ENCODE measurements at places on chromosomes 4 and X.

GRCh38 chr4:141410839-141411238 is 190.1 kb downstream of the ZNF330 start:
- DNase-seq, result no peak

DNA sequence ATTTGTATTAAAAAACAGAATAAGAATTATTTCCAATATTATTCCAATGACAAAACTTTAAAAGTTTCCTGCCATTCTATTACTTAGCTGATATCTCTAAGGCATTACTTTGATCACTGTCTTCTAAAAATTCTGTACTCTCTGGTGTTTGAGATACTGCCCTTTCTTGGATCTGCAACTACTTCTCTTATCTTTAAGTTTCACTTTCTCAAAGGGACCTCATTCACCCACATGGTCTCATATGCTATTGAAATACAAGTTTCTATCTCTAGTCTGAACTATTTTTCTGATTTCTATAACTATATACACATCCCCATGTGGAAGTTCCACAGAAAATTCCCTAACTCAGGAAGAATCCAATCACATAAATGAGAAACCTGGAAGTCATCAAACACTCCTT is 22.2 kb downstream of the TMPRSS11E start:
- no peak for DNase-seq

GRCh38 chr4:167987285-167987684 is 105.1 kb upstream of the ANXA10 start:
- no peak for DNase-seq

DNA sequence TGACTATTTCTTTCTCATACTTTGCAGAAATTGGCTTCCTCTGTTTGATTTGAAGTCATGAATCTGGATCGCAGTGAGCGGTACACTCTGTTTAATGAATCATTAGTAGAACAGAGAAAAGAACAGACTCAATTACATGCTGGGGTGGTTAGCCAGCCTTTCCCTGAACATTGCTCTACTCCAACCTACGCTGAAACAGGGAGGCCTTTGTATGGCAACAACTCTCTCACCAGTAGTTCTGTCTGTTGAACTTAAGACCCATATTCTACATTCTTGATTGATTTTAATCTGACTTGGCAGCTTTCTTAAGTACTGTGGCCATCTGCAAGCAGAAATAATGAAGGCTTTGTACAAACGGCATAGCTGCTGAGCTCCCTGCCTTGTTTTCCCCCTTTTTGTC is 19.0 kb upstream of the AP1S2 start:
- no peak for DNase-seq

DNA sequence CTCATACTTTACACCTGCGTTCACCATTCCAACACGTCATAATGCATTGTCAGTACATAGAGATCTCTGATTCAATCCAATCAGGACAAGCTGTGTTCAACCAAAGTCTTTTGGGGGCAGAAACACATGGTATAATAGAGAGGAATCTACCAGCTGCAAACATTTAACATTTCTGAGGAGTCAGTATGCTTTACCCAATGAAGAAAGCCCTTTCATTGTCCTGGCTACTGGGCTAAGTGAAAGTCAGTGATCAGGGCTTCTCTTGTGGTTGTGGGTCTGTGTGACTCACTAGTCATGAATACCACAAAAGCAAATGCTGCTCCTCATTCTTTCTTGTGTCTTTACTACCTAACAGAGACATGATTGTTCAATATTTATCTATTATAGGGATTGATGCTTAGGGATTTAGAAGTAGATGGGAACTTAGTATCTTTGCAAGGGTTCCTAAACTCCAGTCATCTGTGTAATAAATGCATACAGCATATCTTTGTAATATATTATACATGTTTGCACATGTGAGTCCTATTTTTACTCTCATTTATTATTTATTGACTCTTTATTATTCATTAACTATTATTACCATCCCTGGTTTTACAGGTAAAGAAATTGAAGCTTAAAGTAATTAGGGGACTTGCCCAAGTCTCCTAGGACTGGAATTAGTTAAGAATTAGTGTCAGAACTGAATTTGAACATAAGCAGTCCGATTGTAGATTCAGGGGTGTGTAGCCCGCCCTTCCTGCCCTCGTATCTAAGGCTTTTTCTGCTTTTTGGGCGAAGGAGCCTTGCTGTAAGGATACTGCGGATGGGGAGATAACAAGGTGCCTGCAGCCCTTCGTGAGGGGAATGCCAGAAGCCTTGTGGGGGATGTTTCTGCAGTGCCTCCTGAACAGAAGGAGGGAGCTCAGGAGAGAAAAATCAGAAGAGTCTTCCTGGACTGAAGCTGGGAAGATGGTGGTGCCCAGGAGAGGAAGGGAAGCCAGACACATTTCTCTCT is 353.1 kb upstream of the BOD1L1 start:
- no peak for DNase-seq

DNA sequence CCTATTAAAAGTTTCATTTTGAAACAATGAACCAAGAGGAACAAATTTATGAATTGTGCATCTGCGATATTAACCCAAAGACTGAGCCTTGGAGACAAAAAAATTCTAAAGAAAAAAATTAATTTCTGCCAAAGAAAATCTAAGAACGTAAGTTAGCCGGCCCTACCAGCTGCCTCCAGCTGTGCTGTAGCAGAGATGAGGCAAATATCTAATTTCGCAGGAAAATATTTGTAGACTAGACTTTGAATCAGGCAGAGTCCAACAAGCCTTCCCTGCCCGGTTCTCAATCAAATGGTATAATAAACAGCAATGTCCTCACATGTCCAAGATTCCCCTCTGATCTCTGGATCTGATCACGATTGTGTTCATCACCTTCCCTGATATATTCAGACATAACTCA is 21.2 kb upstream of the SMIM20 start:
- DNase-seq, result no peak

DNA sequence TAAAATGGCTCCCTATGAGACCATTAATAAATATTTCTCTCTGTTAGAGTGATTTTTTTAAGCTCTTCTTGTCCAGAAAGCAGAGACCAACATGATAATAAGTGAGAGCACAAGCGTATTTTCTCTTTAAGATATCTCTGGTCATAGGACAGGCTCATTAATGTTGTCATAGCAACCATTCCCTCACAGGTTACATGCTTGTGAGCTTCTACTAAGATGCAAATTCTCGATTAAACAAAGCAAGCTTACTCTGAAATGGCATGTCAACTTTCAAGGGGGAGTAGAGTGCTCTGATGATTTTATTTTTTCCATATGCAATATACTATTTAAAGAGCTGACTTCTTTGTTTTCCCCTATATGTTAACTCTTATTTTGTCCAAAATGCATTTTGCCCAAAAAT is 487.2 kb upstream of the LCORL start:
- no peak for DNase-seq

GRCh38 chr4:1053080-1053661 is 41.7 kb downstream of the FGFRL1 start:
- no peak for DNase-seq

GRCh38 chr4:169818063-169818679 is 60.4 kb upstream of the HPF1 start:
- DNase-seq, result no peak

- DNase-seq, result no peak
These were observed 73.9 kb upstream of the C4orf50 start for GRCh38 chr4:6092131-6092530.

- no peak for DNase-seq
These were observed 4.2 kb upstream of the SRPK3 start for GRCh38 chrX:153776611-153777045.

DNA sequence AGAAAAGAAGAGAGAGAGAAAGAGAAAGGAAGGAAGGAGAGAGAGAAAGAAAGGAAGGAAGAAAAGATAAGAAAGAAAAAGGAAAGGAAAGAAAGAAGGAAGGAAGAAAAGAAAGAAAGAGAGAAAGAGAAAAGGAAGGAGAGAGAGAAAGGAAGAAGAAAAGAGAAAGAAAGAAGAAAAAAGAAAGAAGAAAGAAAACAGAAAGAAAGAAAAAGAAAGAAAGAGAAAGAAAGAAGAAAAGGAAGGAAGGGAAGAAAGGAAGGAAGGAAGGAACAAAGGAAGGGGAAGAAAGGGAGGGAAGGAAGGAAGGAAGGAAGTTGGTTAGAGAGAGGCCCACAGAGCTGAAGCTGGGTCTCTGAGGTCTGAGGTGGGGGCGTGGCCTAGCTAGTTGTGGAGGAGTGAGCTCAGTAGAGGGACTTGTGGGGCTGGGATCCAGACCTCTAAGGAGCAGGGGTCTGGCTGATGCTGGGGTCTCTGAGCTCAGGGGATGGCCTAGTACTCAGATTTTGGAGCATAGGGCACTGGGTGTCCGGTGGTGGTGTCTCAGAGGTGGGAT is 27.1 kb upstream of the PDZD4 start:
- DNase-seq, result no peak

DNA sequence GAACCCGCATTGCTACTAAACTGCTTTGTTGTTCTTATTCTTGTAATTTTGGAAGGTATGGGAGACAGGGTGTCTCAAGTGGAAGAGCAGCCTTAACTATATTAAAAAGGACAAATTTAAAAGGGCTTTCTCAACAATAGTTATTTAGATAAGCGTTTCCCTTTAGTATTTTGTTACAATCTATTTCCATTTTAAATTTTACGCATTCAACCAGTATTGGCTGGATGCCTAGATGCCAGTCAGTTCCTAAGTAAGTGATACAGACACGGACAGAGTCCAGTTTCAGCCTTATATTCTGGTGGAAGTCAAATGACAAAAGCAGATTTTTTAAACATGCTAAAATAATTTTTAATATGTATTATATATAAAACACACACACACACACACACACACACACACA is 28.3 kb downstream of the FAT1 start:
- no peak for DNase-seq

DNA sequence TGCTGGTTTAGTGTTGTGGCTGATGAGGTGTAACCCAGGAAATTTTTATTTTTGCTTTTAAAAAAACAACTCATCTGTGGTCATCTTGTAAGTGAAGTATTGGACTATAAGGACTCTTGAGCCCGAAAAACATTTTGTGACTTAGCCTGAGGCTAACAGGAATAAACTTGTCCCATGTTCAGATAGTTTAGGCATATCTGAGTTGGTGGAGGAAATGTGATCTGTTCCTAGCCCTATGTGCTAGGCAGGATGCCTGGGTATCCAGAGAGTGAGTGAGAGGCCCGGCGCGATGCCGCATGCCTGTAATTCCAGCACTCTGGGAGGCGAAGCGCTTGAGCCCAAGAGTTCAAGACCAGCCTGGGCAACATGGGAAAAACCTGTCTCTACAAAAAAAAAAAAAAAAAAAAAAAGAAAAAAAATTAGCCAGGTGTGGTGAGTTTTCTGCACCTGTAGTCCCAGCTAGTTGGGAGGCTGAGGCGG is 3.7 kb downstream of the SMS start:
- no peak for DNase-seq

GRCh38 chrX:37677243-37677642 is 8.3 kb upstream of the XK start:
- DNase-seq, result no peak

DNA sequence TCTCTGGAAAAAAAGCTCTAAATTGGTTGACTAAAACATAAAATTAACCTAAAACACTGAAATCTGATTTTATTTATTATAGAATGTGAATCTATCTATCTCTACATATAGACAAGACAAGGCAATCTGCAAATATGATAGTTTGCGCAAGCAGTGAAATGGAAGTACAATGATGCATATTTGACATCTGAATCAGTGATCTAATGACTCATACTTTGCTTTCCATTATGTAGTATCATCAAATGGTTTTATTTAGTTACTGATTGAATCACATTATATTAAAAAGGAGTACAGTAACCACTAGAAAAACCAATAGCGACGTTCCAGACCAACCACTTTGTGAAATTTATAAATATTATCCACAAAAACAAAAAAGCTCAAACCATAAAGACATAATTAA is 1969.3 kb downstream of the PCDH7 start:
- DNase-seq, result no peak
